ENCODE measurements at places on chromosomes 6 and 20.

DNA sequence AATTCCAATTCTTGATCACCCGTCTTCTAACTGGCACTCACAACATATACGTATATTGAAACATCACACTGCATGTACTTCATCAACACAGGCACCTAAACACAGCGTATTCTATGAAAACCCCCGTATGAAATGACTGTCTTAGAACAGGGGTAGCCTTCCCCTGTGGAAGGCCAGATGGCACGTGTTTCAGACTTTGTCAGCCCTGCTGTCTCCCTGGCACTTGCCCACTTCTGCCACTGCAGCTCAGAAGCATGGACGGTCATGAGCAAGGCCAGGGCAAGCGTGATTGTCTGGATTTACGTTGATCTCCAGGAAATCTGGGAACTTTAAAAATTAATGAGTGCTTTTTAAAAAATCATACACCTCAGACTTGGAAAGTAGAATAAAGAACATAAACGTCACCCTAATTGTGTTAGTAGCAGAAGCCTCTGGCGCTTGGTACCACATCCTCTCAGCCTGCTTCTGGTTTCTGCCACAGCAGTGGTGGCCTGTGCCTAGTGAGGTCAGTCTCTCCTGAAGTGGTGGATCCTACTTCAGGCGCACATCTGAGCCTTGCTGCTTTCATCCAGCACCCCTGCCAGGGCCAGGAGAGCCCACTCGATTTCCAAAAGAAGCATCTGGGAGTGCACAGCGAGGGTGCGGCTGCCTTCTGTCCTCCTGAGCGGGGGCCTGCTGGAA is 18.3 kb downstream of the PDE10A start:
- no peak for DNase-seq

DNA sequence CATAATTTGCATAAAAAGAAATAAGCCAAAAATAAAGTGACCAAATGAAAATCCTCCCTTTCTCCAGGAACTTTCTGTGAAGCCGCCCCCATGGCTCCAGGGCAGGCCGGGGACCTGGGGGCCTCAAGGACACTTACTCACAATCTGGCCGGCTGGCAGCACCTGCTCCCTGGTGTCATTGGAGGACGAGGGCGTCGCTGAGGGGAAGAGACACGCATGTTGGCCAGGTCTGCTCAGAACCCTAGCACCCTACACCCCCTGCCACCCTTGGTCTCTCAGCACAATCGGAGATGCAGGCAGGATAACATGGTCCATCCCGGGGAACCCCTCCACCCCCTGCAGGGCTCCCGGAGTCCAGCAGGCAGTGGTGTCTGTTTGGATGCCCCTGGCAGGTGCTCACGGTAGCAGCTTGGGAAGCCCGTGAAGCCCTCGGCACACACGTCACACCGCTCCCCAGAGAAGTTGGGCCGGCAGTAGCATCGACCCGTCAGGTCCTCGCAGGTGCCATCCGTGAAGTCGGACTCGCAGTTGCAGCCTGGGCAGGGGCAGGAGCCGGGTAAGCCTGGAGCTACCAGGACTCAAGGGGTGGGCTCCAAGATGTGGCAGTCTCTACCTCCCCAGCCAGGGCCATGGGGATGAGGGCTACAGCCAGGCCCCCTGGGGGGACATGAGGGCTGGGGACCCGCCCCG is 21.3 kb downstream of the LAMA5 start:
- DNase-seq = no peak

DNA sequence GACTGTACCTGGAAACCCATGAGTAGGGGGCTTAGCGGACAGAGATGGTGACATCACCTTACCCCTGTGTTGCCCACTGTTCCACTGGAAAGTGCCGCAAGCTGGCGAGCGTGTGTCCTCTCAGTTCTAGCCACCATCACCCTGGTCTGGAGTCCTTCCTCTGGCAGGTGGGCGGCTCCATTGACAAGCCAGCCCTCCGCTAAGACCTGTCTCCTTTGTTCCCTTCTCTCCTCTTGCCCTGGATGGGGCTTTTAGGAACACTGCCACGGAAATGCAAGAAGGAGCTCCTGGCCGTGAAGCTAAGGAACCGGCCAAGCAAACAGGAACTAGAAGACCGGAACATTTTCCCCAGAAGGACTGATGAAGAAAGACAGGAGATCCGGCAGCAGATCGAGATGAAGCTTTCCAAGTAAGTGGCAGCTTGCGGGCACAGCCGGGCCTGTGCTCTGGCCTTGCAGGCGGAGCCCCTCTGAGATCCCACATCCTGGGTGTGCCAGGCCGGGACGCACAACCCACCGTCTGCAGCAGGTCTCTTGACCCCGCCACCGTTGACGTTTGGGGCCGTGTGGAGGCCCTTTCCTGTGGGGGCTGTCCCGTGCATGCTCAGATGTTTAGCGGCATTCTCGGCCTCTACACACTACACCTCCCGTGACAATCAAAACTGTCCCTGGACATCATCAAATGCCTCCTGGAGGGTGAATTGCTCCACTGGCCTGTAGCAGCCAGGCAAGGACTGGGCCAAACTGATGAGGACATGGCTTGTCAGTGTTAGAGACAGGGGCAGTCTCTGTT is 127.5 kb downstream of the SYCP2 start:
- no peak for DNase-seq

- no peak for DNase-seq
Measured at GRCh38 chr20:39541136-39541803, 579.1 kb downstream of the DHX35 start.

DNA sequence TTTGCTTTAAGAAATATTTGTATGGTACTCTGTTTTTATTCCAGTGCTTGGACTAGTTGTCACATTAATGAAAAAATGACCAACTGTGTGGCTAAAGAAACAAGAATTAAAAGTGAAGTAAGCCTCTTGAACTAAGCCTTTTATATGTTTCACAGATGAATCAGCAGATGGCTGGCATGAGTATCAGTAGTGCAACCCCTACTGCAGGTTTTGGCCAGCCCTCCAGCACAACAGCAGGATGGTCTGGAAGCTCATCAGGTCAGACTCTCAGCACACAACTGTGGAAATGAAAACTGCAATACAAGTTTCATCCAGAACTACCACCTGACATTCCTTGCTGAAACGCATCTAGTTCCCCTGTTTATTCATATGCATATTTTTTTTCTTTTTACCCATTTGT is 96.8 kb downstream of the B3GAT2 start:
- DNase-seq = no peak

- DNase-seq = no peak
Measured at GRCh38 chr20:39875492-39876110, 813.4 kb downstream of the MAFB start.

DNA sequence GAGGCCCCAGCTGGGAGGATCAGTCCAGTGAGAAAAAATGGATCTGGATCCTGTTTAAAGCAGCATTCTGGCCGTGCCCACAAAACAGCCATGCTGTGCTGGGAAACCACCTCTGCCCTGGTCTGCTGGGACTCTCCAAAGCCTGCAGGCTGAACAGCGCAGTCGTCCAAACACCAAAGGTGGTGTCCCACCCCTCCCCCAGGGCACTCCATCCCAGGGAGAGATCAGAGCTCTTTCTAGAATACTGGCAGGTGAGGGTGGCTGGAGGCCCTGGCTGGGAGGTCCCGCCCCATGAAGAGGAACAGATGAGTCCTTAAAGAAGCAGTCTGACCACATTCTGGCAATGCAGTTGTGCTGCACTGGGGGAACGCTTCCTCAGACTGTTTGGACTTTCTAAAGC is 84.6 kb downstream of the MRAP2 start:
- no peak for DNase-seq

GRCh38 chr6:146664871-146665360 is 66.1 kb downstream of the ADGB start:
- DNase-seq = no peak

DNA sequence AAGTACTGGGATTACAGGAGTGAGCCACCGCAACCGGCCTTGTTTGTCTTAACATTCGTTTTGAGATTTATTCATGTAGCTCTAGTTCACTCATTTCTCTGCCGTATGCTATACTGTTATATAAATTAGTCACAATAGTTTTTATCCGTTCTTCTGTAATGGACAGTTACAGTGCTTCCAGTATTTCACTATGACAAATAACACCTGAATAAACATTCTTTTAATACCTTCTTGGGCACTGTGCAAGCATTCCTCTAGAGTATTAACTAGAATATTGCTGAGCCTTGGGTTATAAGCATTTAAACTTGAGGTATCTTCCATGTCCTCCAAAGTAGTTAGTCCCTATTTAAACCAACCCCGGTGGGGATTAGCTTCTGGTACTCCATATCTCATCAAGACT is 45.6 kb downstream of the STK38 start:
- DNase-seq = no peak

GRCh38 chr20:11958855-11959254 is 41.2 kb downstream of the BTBD3 start:
- no peak for DNase-seq

GRCh38 chr6:42818878-42819277 is 37.0 kb downstream of the BICRAL start:
- no peak for DNase-seq

DNA sequence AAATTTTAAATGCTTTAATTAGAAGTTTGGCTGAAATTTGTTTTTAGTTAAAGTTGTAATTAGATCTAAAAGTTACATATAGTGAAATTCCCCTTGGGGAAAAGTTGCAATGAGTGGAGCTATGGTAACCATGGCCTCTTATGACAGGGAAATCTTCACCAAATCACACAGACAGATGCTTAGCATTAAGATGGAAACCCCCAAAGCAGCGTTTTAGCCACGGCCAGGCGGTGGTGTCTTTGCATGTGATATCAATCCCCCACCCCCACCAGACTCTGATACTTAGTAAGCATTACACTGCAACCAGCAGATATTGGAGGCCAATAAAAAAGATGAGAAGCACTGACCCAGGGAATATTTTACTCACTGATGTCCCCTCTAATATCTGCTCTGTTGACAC is 75.7 kb downstream of the REPS1 start:
- no peak for DNase-seq

- no peak for DNase-seq
Measured at GRCh38 chr6:133833949-133834359, 55.0 kb upstream of the TCF21 start.

- DNase-seq = no peak
Measured at GRCh38 chr20:22098511-22098910, 393.0 kb downstream of the PAX1 start.

- peak; percentile 16 for DNase-seq
Measured at GRCh38 chr6:156933201-156934068, 156.3 kb downstream of the ARID1B start.

- DNase-seq = no peak
Measured at GRCh38 chr6:140311146-140311545, 936.7 kb upstream of the CITED2 start.

DNA sequence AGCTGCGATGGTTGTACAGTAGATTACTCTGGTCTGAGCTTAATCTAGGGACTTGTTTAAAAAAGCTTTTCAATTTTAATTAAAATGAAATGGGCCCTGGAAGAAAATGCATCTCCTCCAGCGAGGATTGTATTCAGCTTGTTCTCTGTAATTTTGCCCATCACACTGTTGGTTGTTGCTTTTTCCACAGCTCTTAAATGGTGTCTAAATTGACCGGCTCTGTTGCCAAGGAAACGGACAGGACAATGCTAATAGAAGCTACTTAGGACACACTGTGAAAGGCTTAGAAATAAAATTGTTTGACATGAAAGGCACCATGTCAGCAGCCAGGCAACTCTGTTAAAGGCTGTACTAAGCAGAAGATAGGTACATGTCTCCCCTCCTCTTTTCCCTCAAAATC is 116.7 kb upstream of the NRSN1 start:
- no peak for DNase-seq

DNA sequence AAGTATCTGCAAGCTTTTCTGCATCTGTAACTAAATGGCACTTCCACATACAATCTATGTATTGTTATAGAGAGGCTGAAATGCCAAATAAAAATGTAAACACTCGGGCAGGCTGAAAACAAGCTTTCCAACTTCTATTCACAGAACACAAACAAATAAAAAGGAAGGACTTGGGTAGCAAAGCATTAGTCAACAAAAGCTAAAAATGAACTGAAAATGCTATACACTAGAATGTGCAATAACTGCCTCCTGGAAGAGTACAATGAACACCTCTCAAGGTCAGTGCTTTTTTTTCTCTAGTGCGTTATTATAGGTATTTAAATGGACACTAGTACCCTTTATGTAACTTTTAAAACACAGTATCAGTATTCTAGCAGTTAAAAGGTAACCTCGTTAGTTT is 31.4 kb downstream of the STK38 start:
- no peak for DNase-seq

- no peak for DNase-seq
Measured at GRCh38 chr6:3142536-3142935, 14.8 kb downstream of the TUBB2A start.

DNA sequence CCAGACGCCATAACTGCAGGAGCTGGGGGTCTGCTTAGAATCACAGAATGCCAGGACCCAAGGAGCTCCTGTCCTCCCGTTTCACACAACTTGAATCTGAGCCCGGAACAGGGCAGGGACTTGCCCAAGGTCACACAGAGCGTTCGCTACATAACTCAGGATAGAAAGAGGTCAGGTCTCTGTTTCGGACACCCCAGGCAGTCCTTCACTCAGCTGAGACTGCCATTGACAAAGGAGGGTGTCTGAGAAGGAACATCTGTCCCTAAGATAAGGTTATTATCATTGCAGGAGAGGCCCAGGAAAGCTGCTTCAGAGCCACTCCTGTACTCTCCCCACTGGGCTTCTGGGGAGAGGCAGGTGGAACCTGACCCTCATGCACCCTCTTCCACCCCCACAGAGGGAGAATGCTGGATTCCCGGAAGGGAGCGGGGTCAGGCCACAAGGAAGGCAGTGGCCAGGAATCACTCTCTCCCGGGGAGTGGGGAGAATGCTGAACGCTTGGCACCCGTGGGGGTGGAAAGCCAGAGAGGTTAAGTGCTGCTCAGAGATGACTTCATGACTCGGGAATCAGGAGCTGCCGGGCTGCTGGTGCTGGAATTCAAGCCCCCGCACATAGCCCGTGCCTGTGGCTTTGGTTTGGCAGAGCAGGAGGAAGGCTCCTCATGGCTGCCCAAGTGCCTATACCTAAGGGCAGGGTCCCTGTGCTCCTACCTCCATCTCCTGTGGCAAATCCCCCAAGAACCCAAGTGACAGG is 10.7 kb downstream of the SDC4 start:
- no peak for DNase-seq

- DNase-seq = no peak
Measured at GRCh38 chr6:82144007-82144851, 103.3 kb downstream of the IBTK start.

DNA sequence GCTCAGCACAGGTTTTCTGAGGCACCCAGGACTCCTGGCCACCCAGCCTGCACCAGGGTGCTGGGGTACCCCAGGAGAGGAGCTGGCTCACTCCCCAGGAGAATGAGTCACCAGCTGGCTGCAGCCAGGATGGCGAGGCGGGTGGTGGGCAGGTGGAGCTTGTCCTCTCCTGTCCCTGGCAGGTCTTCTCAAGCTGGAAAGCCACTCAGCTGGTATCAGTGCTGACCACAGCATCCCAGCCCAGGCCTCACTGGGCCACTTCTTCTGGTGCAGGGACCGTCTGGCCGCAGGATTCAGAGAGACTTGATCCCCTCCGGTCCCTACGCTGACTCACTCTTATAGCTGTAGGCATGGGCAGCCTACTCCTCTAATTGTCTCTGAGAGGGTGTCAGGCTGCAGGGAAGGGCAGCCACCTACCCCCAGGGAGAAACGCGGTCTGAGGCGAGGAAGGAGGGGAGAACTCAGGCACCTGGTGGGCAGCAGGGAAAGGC is 22.2 kb downstream of the TFEB start:
- DNase-seq = no peak

- DNase-seq = no peak
Measured at GRCh38 chr20:43903953-43904826, 10.5 kb upstream of the TOX2 start.

- DNase-seq = no peak
Measured at GRCh38 chr20:1085492-1086276, 32.7 kb upstream of the PSMF1 start.

Measured in nephron progenitor cell (in vitro differentiated cells).